ENCODE measurements at places on chromosomes 13 and 19.

- no peak for DNase-seq
These were observed 21.1 kb downstream of the LSM14A start for GRCh38 chr19:34193439-34193838.

DNA sequence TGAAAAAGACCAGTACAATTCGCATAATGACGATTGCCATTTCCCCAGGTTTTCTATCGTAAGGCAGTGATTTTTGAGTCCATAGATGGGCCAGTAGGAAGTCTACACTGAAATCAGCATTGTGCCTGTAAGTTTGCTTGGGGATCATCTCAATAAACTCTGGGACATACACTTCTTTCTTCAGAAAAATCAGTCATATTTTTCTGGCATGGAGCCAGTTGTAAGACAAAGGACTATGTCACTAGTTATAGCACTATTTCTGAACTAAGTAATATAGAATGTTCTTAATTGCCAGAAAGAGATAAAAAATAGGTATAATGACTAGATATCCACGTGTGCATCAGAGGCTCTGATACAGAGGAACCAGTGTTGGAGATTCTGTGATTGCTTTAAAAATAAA lies 243.5 kb downstream of the LMO7 start:
- no peak for DNase-seq

DNA sequence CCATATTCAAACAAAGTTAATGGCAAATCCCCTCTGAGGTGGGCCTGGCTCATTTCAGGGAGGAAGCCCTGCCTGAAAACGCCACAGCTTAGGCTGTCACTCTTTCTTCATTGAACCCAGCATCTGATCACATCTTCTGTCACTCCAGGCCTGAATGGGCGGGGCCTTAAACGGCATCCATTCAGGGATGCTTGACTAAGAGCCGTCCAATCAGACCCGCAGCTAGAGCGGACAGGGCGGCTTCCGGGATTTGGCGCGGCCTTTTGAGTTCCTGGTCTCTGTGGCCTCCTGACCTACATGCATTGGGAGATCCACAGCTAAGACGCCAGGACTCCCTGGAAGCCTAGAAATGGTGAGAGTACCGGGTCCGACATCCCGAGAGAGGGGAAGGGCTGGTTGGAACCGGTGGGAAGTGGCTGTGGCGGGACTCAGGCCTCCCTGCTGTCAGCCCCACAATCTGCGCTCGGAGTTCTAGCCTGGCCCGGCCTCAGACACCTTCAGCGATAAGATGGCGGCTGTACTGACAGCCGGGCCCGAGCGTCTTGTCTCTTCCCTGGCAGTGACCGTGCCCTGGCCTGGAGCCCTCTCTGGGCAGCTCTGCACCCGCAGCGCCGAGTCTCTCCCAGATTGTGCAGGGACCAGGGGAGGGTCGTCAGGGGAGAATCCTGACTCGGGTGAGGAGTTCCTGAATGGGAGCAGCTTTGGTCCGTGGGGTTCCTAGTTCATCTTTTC lies at the start of gene ZNF723:
ZNF723 (plus strand) TSS at position 261 of the 732 bp plus-strand sequence; CDS start at position 350, 89 bp downstream.
- DNase-seq, result no peak

DNA sequence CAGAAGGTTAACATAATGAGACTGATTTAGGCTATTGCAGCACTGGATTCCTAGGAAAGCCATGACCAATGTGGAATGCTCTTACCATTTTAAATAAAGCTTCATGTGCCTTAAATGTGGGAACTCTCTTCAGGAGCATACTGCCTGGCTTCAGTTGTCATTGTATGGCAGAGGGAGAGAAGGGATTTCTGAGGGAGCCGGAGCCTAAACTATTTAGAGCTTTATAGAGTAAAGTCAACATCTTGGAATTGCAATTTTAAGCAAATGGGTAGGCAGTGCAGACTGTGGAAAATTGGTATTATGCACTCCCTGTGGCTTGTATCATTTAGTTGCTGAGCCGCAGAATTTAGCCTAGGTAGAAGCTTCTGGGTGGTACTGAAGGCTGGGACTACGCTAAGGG lies 2041.4 kb downstream of the PCDH9 start:
- no peak for DNase-seq

GRCh38 chr13:97328222-97328790 lies 105.7 kb upstream of the RAP2A start:
- DNase-seq, result no peak

DNA sequence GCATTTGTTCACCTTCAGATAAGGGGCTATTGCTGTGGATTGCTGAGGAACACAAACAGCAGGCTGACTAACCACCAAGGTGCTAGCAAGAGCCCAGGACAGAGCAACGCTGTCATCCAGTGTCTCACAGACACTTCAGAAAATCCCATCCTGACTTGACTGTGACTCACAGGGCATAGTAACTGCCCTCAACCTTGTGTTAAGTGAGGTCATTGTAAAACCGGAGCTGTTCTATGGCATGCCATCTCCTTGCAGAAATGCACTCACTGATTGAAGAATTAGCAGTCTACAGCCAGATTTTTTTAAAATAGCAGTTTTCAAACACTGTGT lies 51.1 kb downstream of the TNFRSF19 start:
- no peak for DNase-seq

DNA sequence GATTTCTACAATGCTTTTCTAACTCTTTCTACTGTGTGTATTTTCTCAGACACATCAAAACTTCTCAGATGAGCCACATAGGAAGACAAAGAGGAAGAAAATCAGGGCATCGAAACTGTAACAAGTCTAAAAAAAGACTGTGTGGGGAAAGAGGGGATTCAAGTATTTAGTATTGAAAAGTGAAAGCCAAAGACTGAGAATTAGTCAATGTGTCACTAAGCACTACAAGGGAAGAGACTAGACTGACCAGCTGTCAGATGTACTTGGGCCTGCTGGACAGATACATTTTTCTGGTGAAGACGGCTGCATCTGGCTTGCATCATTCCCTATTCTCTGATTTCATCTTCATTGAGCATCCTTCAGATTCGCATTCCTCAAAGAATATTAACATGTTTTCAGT lies 25.4 kb downstream of the COMMD6 start:
- no peak for DNase-seq

DNA sequence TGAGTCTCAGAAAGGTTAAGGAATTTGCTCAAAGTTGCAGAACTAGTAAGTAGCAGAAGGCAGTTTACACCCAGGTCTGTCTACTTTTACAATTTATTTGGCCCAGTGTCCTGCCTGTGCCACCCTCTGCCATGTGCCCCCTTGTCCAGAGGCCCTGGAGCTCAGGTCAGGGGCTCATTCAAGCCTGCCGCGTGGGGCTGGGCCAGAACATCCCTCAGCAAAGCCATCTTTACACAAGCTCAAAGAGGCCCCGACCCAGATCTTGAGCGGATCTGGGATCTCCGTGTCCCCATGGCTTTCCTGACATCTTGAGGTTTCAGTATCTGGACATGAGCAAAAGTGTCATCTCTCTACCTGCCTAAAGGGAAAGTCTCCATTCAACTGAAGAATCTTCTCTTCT lies 76.4 kb upstream of the VSTM2B start:
- no peak for DNase-seq

DNA sequence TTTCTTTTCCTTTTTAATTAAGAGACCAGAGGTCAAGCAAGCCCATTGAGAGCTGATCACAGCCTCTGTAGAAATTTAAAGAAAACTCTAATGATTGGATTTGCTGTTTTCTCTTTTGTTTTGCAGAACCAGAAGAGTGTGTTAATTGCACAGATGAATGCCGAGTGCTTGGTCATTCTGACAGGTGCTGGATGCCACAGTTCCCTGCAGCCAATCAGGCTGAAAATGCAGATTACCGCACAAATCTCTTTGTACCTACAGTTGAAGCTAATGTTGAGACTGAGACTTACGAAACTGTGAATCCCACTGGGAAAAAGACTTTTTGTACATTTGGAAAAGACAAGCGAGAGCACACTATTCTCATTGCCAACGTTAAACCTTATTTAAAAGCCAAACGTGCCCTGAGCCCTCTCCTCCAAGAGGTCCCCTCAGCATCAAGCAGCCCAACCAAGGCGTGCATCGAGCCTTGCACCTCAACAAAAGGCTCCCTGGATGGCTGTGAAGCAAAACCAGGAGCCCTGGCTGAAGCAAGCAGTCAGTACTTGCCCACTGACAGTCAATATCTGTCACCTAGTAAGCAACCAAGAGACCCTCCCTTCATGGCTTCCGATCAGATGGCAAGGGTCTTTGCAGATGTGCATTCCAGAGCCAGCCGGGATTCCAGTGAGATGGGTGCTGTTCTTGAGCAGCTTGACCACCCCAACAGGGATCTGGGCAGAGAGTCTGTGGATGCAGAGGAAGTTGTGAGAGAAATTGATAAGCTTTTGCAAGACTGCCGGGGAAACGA lies 93.1 kb downstream of the PCDH17 start:
- DNase-seq, result no peak

GRCh38 chr19:2167896-2168618 lies 4.3 kb downstream of the DOT1L start:
- DNase-seq, result no peak

All from activated T-helper 9 cell treated with anti-CD3 and anti-CD28 coated beads, Interleukin-2, amount 50 U/mL, for 16 hours (primary cell).